ENCODE measurements at places on chromosomes 7 and 10. TPM values are rescaled to one million over a fixed set of nuclear protein-coding genes. Genes with fewer than 3 reads are reported as not detected.

- H3K36me3 ChIP-seq = no peaks in the 10 kb centered on the region
- no peak for DNase-seq
- peaks cover 10% of the 10 kb centered on the region for H3K4me1 ChIP-seq
- no peaks in the 10 kb centered on the region for H3K27me3 ChIP-seq
- H3K27ac ChIP-seq = no peak overlapping the region
- no peak overlapping the region for H3K4me3 ChIP-seq
These were observed 41.1 kb upstream of the CABCOCO1 start for GRCh38 chr10:61621605-61622051.

DNA sequence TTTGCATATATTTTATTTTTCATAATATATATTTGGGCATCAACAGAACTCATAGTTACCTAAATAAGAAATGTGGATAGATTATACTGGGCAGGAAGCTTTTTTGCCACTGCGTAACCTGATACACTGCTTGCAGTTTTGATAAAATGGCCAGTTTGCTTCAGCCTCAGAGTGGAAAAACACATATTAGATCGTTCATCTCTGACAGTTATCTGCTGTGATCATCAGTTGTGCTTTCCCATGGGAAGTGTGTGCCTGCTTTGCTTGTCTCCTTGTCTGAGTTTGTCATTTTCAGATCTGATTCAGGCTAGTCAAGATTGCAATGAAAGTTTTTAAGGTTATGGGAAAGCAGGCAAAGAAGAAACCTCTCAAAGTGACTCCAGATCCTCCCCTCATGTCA is 54.0 kb downstream of the ADAM12 start:
- H3K36me3 ChIP-seq = no peaks in the 10 kb centered on the region
- no peak overlapping the region for H3K27ac ChIP-seq
- DNase-seq = no peak
- no peak overlapping the region for H3K4me3 ChIP-seq

GRCh38 chr7:50356945-50357268 is 52.4 kb downstream of the IKZF1 start:
- no peaks in the 10 kb centered on the region for H3K27me3 ChIP-seq
- H3K27ac ChIP-seq = peak overlapping the region; percentile 71
- H3K36me3 ChIP-seq = no peaks in the 10 kb centered on the region

The RELN gene
- total RNA-seq = 5.6 TPM

GRCh38 chr7:129073738-129074137 is 18.8 kb upstream of the TNPO3 start:
- H3K4me3 ChIP-seq = no peak overlapping the region
- DNase-seq = no peak

DNA sequence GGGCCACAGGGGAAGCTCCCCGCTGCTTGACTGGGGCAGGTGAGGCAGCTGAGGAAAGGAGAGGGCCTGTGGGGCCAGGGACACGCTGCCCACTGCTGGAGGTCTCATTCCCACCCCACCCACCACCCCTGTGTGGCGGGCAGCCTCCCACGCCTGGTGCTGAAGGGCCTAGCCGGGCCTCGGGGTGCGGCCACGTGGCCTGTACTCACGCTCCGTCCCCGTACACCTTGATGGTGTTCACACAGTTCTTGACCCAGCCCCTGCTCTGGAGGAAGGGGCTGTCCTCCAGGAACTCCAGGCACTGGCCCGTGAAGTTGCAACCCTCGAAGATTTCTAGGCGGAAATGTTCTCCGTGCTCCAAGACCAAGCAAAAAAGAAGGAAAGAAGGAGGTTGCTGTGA is 4.0 kb downstream of the CRYGN start:
- H3K36me3 ChIP-seq = no peaks in the 10 kb centered on the region
- no peak overlapping the region for H3K4me3 ChIP-seq
- no peaks in the 10 kb centered on the region for H3K27me3 ChIP-seq

- H3K4me3 ChIP-seq = no peak overlapping the region
- H3K27ac ChIP-seq = no peak overlapping the region
- H3K27me3 ChIP-seq = no peaks in the 10 kb centered on the region
- no peaks in the 10 kb centered on the region for H3K4me1 ChIP-seq
- no peak for DNase-seq
These were observed 49.0 kb upstream of the ABI1 start for GRCh38 chr10:26909753-26910152.

The PRSS2 gene
- not detected for total RNA-seq

DNA sequence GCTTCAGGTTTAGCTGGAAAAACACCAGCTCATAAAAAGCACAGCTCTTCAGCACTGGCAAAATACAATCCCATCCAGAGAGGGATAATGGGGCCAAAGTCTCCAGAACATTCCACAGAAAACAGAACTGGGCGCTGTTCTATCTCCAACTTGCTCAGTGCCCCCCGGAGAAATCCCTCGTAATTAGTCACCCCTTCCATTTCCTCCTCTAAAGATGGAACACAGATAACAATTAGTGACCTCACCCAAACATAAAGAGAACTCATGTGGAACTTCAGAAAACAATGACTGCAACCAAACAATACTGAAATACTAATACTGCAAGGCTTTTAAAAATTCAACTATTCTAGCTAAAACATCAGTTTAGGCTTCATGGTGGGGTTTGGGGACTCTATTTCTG is 46.3 kb downstream of the KIAA1549 start:
- DNase-seq = no peak
- no peaks in the 10 kb centered on the region for H3K36me3 ChIP-seq
- H3K4me1 ChIP-seq = no peaks in the 10 kb centered on the region

The SLC18A3 gene
- total RNA-seq = not detected

- no peaks in the 10 kb centered on the region for H3K36me3 ChIP-seq
- no peak for DNase-seq
- H3K27ac ChIP-seq = no peak overlapping the region
- H3K27me3 ChIP-seq = no peaks in the 10 kb centered on the region
- H3K4me1 ChIP-seq = no peaks in the 10 kb centered on the region
These were observed 35.8 kb downstream of the SLC26A4 start for GRCh38 chr7:107696330-107696946.

DNA sequence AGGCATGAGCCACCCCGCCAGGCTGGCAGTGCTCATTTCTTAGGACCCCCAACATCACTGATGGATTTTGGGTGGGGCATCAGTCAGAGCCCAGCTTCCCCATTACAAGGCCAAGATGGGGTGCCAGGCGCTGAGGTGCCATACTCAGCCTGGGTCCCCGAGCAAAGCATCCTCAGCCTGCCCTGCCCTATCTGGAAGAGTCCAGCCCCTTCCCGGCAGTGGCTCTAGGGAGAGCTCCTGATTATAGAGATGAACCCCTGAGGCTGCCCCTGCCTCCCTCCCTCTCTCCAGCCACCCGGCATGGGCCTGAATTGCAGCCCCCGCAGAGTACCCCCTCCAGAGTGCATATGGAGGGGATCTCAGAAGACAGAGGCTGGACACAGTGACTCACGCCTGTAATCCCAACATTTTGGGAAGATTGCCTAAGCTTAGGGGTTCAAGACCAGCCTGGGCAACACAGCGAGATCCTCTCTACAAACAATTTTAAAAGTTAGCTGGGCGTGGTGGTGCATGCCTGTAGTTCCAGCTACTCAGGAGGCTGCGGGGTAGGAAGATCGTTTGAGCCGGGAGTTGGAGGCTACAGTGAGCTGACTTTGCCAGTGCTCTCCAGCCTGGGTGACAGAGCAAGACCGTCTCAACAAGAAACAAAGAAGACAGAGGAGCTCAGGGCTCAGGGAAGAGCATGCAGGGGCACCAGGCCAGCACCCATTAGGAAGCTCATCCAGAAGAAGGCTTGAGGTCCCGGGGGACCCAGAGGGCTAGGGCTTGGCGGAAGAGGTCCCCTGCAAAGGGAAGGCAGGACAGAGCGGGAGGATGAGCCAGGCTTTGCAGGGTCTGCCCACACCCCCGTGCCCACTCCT is 13.3 kb downstream of the LAT2 start:
- no peak for DNase-seq
- H3K27me3 ChIP-seq = no peaks in the 10 kb centered on the region
- H3K4me1 ChIP-seq = peaks cover 4% of the 10 kb centered on the region
- H3K36me3 ChIP-seq = no peaks in the 10 kb centered on the region

GRCh38 chr10:19620811-19621210 is 195.4 kb upstream of the PLXDC2 start:
- no peak for DNase-seq
- H3K27me3 ChIP-seq = no peaks in the 10 kb centered on the region
- H3K27ac ChIP-seq = no peak overlapping the region
- H3K36me3 ChIP-seq = no peaks in the 10 kb centered on the region
- no peak overlapping the region for H3K4me3 ChIP-seq

DNA sequence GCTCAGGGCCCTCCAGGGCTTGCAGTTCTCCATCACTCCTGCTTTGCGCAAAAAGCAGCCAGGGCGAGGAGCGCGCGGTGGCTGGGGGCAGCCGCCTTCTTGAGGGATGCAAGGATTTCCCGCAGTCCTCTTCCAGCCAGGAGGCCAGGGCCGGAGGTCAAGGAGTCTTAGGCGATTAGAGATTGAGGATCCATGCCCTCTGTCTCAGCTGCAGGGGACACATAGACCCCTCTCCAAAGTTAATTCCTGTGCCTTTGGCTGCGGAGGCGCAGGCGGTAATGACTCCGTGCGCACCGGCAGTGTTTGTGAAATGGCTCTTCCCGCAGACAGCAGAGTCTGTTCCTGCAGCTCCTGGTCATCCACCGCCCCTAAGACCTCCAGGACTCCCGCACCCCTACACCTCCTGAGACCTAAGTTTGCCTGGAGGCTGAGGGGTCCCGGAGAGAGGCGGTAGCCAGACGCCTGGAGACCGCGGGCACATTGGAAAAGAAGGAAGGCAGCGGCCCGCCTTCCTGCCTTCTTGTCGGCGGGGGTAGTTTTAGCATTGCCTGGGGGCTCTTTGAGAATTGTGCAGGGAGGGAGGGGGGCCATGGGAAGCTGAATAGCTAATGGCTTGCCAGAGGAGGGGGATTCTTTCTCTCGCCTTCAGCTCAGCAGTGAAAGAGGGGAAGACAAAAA is 3.3 kb upstream of the NEUROG3 start:
- H3K4me3 ChIP-seq = no peak overlapping the region
- no peak overlapping the region for H3K27ac ChIP-seq
- H3K36me3 ChIP-seq = no peaks in the 10 kb centered on the region
- no peak for DNase-seq

GRCh38 chr7:127258111-127258510 is 5.4 kb upstream of the GRM8 start:
- DNase-seq = no peak
- peaks cover 33% of the 10 kb centered on the region for H3K27me3 ChIP-seq
- no peak overlapping the region for H3K27ac ChIP-seq
- H3K4me3 ChIP-seq = no peak overlapping the region
- no peaks in the 10 kb centered on the region for H3K4me1 ChIP-seq

DNA sequence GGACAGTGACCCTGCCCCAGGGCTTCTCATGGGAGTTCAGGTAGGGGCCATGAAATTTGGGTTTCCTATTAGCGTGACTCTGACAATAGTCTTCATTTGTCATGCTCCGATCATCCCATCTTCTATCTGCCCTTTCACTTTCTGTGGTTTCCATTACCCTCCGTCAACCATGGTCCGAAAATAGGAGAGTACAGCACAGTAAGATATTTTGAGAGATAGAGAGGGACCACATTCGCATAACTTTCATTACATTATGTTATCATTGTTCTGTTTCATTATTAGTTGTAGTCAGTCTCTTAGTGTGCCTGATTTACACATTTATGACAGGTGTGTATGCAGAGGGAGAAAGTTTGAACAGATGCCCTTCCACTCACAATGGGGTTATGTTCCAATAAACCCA is 649.2 kb downstream of the SDK1 start:
- DNase-seq = no peak
- H3K4me3 ChIP-seq = no peak overlapping the region
- no peak overlapping the region for H3K27ac ChIP-seq
- H3K4me1 ChIP-seq = no peaks in the 10 kb centered on the region

The ABCB1 gene
- total RNA-seq = 7.5 TPM

The C10orf105 gene
- total RNA-seq = 0.52 TPM

GRCh38 chr10:12635127-12635541 is 285.8 kb downstream of the CAMK1D start:
- H3K27ac ChIP-seq = no peak overlapping the region
- H3K4me3 ChIP-seq = no peak overlapping the region
- no peaks in the 10 kb centered on the region for H3K4me1 ChIP-seq
- H3K36me3 ChIP-seq = no peaks in the 10 kb centered on the region
- H3K27me3 ChIP-seq = no peaks in the 10 kb centered on the region

The CYP2C18 gene
- 1.1 TPM for total RNA-seq

The CTTNBP2 gene
- 6.3 TPM for total RNA-seq

DNA sequence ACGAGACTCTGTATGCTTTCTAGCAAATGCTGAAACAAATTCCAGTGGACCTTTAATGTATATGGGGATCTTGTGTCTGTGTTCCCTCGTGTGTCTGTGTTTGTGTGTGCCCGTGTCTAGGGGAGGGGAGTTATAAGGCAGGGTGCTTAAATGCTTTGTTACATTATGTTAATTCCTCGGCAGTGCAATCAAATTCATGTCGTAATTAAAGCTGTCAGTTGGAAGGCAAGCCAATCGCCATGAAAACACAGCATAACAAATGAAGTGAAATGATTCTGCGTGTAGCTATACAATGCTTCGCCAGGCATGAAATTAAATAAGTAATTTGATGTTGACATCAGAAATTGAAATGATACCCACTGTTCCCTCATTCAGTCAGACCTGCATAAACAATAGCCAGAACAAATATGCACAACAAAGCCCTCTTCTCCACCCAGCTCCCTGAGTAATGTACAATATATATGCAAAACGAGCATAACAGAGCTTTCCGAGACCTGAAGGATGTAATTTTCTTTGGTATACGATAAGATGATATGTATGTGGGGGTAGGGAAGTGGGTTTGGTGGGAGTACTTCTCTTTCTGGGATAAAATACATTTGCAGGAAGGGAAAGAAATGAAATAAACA is 534.1 kb downstream of the AUTS2 start:
- H3K27ac ChIP-seq = no peak overlapping the region
- H3K36me3 ChIP-seq = no peaks in the 10 kb centered on the region
- no peaks in the 10 kb centered on the region for H3K27me3 ChIP-seq
- DNase-seq = no peak
- H3K4me1 ChIP-seq = no peaks in the 10 kb centered on the region
- H3K4me3 ChIP-seq = no peak overlapping the region

DNA sequence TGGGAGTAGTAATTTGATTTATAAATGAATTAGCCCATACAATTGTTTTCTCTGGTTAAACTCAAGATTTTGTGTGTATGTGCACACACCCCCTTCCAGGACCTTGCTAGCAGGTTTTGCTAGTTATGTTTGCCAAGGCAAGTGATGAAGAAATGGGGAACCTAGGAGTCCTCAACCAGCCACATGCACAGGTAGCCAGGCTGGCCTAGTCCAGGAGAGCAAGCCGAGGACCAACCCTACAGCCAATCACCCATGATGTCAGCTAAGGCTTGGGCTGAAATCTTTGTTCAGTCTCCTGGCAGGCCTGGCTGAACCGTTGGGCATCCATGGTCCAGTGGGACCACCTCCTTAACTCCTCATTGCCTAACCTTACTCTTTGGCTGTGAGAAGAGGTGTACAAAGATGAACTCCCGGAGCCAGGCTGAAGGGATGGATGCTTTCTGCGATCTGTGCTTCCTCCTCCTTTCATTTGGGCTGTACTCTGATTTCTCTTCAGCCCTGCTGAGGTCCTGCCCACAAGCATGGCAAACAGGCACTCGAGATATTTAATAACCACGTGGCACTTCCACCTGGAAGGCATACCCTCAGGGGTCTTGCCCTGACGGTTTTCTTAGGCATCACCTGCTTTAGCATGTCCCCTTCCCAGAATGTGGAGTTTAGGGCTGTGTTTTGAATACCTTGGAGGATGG is 22.1 kb downstream of the HNRNPA2B1 start:
- H3K27ac ChIP-seq = no peak overlapping the region
- no peak for DNase-seq
- peaks cover 11% of the 10 kb centered on the region for H3K4me1 ChIP-seq
- H3K27me3 ChIP-seq = no peaks in the 10 kb centered on the region

All from upper lobe of right lung (tissue), 1 donor.